DMS79 (cell line): ENCODE measurements at places on chromosomes 1 and 21.
A peak's percentile ranks its signal among the peaks of the same experiment; 100 is the strongest.

- DNase-seq, result no peak
Observed at GRCh38 chr1:228842094-228842775, 107.0 kb downstream of the RHOU start.

DNA sequence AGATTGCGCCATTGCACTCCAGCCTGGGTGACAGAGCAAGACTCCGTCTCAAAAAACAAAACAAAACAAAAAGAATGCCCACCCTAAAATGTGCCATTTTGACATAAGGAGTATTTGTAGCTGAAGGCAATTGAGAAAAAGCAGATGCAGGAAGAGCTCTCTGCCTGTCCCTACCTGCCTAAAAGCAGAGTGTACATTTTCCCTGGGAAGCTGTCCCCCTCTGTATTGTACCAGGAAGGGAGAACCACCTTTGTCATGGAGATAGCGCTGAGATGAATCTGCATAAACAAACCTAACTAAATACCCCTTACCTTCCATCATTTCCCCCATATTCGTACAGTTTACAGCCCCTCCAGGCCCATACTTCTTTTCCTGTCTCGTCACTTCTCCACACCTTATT is 94.4 kb upstream of the SLC45A1 start:
- no peak for DNase-seq

GRCh38 chr1:23574265-23574754 is 15.0 kb upstream of the ID3 start:
- DNase-seq, result no peak

GRCh38 chr1:208300084-208300770 is 56.0 kb upstream of the PLXNA2 start:
- no peak for DNase-seq

DNA sequence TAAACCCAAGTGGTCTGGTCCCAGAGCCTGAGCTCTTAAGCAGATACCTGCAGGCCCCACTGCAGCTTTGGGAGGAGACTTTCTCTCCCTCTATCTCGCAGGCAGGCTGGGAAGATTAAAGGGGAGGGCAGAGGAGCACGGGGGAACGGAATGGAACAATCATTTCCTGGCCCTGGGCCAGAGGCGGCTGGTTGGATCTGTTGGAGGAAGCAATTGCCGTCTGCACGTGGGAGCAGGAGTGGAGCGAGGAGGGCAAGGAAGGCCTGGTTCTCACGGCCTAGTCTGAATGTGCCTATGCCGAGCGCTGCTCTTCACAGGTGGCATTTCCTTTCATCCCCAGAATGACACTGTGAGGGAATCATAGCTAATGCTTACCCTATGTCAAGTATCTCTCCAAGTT is 23.7 kb downstream of the NKAIN1 start:
- DNase-seq, result peak; percentile 73

DNA sequence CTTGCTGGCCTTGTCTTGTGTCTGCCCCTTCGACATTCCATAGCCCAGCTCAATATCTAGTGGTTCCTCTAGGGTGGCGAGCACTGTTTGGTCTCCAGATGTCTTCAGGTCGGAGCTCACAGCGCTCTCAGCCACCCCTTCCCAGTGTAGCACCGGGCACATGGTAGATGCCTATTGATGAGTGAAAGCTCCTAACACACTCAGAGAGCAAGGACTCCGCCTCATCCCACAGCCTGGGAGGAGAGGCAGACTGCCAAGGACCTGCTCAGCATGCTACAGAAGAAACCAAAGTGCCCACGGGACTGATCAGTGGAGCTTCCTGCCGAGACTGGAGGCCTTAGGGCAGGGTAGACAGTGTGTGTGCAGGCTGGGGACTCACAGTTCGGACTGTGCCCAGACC is 10.9 kb downstream of the PCSK9 start:
- DNase-seq, result no peak

DNA sequence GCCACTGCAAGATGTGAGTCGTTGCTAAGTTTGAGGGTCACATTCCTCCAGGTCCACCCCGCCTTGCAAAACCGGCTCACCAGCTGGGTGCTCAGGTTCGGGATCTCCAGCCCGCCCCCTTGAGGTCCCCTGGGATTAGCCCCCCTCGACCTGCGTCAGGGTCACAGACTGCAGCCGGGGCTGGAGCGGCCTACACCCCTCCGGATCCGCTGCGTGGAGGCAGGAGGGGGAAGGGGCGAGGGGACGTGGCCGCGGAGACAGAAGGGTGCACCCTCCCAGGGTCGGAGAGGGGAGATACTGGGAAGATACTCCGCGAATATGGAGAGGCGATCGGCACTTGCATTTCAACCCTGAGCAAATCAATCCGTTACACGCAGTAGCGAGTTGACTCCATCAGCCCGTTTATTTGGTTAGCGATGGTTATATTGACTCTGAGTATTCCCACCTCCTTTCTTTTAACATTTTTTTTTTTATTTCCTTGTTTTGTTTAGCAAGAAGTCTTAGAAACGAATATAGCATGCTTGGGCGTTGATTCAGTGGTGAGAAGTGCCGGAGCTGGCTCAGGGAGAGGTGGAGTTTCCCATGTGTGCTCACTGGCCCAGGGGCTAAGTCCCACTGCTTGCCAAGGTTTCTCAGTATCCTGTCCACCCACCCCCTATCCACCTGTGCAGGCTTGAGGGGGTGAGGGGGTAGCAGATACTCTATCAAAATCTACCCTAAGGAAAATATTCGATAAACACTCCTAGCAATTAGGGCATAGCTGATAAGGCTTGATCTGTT is 997 bp downstream of the IFNAR2 start:
- DNase-seq, result no peak

DNA sequence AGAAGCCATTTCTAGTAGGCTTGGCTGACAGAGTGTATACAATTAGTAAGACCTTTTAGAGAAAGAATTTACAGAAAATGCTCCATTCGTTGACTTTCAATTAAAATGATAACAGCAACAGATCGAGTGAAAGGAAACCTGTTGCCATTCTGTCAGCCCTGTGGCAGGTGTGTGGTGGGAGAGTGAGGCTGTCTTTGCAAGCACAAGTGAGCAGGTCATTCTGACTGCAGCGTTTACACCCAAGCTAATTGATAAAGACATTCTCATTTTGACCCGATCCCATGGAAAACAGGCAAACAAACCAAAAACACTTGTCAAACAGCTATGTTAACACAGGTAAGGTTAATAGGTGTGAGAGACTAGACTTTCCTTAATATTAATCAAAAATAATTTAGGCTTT is 257.3 kb downstream of the PTBP2 start:
- no peak for DNase-seq

GRCh38 chr21:18603261-18603660 is 199.7 kb upstream of the TMPRSS15 start:
- DNase-seq, result no peak

DNA sequence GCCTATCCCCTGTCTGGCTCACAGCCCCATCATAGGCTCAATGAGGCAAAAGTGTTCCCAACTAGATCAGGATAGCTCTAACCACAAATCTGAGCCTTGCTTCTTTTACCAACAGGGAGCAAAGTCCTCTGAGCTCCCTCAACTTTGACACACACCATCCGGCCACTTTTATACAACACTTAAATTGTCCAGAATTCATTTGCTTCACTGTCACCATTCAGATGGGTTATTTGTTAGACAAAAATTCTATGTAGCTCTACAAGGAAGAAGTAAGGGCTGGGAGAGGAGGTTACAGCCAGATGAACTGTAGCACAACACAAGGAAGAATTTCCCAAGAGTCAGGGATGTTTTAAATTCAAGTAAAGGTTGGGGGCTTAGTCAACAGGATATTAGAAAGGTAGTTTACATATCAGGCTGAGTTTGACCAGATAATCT is 50.8 kb downstream of the TGFBR3 start:
- DNase-seq, result no peak

- no peak for DNase-seq
Observed at GRCh38 chr1:18951818-18952391, 4.6 kb downstream of the IFFO2 start.

DNA sequence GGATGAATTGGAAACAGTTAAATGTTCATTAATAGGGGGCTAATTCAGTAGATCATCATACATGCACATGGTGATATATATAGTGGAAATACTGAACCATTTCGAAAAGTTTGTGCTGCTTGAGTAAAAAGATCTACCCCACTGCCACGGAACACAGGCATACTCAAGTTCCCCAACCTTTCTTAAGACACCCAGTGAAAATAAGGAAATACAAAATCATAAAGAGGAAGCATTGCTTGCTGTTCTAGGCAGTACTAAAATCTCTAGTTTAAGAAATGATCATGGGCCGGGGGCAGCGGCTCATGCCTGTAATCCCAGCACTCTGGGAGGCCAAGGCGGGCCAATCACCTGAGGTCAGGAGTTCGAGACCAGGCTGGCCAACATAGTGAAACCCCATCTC is 37.6 kb upstream of the KIRREL1 start:
- DNase-seq, result no peak

DNA sequence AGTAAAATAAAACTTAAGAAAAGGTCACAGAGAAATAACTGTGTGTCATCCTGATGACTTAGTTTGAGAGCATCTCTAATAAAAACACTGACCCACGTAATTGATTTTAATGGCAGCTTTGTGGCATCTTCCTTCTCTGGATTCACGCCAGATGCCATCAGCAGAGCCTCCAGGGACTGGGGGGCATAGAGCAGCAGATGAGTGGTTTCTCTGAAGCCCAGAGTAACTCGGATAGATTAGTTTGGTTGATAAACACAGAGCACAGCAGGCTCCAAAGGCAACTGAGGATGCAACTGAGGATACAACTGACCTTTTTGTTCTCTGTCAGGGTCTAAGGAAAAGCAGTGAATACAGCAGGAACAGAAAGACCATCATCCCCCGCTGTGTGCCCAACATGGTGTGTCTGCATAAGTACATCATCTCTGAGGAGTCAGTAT is 180.8 kb downstream of the RPS6KC1 start:
- no peak for DNase-seq

- no peak for DNase-seq
Observed at GRCh38 chr1:152444045-152444444, 30.0 kb upstream of the CRNN start.

- DNase-seq, result no peak
Observed at GRCh38 chr1:222970040-222970439, 155.2 kb downstream of the DISP1 start.
